ENCODE measurements at places on chromosomes 1 and 21.

DNA sequence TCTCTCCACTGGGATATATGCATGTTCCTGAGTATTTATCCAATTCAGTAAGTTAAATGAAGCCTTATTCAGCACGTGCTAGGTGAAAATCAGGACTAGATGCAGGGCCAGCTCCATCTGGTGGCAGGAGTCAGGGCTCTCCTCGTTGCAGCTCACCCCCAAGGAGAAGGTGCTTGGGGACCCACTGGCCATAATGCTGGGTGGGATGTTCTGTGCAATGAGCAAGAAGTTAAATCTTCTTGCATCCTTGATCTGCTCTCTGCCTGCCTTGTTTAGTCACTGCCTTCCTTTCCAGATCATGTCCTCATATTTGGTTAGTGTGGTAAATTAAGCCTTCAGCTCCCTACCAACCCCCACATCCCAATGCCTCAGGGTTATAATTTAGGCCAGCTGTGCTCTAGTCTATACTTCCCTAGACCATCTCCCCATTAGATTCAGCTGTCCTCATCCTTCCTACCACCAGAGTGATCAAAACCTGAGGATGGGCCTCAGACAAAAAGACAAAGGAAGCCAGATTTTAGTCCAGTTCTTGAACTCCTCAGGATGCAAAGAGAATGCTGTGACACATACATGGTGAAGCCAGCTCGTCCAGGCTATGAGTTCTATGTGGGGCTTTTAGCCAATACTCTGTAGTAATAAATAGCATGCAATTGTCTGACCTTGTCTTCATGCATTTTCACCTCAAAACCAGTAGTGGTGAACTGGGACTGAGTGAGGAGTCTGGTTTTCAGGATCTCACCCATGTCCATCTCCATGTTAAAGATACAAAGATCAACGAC lies 55.9 kb downstream of the SEC16B start:
- DNase-seq, result no peak

- no peak for DNase-seq
These were observed 341.0 kb downstream of the SMYD3 start for GRCh38 chr1:246165826-246166709.

- no peak for DNase-seq
These were observed 207.4 kb downstream of the GABPA start for GRCh38 chr21:25942135-25942534.

DNA sequence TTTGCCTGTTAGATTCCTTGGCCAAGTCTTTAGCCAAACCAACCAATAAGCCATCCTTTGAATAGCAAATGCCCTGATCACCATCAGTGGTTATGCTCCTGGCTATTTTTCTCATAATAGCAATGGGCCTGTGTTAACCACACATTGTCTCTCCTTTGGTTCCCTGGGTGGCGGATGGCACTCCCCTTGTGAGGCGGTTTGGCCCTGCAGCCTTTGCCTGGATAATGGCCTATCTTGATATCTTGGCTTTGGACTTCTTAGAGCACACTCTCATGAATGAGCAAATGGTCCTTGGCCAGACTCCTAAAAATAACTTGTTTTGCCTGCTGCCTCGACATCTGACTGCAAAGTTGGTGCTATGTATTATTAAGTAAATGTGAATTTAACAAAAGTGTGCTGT lies 22.4 kb upstream of the ZBTB18 start:
- DNase-seq, result no peak

DNA sequence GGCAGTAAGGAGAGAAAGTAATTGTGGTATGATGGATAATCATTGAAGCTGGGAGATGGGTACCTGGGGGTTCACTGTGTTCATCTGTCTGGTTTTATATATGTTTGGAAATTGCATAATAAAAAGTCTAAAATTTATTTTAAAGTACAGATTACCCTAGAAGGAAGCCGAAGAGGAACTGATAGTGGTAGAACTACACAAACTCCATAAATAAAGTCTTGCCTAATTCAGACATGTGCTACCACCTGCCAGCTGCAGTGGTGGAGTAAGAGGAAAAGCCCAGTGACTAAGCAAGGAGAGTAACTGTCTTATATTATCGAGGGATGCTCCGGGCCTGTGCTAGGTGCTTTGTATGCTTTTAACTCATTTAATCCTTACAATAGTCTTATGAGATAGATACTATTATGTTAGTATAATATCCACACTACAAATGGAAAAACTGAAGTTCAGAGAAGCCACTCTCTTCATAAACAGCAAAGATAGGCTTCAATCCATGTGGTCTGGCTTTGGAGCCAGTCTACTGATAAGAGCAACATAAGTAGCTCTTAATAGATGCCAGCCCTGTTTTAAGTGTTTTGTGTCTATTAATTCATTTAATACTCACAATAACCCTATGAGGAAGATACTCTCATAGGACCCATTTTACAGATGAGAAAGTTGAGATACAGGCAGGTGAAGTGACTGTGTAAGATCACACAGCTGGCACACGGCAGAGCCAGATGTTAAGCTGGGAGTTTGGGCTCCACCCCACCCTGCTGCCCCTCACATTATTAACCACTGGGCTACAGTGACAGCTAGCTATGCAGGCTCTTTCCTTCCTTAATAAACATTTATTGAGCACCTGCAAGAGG lies 56.8 kb upstream of the HNRNPU start:
- DNase-seq, result no peak

DNA sequence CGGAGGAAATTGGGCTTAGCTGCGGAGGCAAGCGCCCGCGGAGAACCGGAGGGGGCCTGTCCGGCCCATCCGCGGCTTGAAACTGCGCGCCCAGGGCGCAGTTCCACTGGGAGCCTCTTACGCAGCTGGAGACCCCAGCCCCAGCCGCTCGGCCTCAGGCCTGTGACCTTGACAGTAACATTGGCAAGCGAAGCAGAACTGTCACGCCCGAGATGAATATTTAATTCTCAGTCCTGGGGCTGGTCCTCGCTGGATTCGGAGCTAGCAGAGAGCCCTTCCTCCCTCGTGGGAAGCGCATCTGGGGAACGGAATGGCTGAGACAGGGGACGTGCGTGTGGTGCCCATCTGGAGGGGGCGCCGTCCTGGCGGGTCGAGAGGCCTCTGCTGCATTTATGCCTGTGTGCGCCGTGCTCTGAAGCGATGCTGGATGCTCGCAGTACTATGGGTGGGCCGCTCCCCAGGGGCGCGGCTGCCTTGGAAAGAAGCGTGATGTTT lies 928 bp downstream of the SLC6A17 start:
- DNase-seq, result no peak

DNA sequence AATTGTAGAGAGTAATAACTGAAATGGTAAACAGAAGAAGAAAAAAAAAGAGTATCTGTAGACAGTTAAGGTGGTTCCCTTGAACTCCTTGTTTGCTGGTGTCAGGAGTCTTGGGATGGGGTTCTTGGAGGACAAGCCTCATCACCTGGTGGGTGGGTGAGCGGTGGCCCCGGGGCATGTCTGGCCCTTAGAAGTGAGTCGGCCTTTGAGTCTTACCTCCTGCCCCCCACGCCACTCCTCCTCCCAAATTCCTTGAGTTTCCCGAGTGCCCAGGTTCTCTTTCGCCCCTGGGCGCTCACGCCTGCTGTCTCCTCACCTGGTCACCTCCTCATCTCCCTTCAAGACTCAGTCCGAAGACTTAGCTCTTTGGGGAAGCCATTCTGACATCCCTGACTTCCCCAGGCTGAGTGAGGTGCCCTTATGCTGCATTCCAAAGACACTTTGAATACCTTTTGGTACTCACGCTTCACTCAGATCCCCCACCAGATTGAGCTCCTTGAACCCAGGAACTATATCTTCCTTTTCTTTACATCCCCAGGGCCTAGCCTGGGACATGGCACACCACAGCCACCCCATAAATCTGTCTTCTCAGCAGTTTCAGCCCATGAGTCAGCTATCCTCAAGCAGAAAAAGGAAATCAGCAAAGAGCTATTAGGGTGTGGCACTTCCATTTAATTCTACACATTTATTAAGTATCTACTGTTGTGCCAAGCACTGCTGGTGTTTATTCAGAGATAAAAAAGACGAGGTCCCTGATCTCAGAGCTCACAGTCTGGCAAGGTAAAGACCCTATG lies 13.5 kb upstream of the IKBKE start:
- no peak for DNase-seq
